PC-3 (cell line): ENCODE measurements at places on chromosomes 16 and 17. TPM values are rescaled to one million over a fixed set of nuclear protein-coding genes. Genes with fewer than 3 reads are reported as not detected.
A peak's percentile ranks its signal among the peaks of the same experiment; 100 is the strongest.

DNA sequence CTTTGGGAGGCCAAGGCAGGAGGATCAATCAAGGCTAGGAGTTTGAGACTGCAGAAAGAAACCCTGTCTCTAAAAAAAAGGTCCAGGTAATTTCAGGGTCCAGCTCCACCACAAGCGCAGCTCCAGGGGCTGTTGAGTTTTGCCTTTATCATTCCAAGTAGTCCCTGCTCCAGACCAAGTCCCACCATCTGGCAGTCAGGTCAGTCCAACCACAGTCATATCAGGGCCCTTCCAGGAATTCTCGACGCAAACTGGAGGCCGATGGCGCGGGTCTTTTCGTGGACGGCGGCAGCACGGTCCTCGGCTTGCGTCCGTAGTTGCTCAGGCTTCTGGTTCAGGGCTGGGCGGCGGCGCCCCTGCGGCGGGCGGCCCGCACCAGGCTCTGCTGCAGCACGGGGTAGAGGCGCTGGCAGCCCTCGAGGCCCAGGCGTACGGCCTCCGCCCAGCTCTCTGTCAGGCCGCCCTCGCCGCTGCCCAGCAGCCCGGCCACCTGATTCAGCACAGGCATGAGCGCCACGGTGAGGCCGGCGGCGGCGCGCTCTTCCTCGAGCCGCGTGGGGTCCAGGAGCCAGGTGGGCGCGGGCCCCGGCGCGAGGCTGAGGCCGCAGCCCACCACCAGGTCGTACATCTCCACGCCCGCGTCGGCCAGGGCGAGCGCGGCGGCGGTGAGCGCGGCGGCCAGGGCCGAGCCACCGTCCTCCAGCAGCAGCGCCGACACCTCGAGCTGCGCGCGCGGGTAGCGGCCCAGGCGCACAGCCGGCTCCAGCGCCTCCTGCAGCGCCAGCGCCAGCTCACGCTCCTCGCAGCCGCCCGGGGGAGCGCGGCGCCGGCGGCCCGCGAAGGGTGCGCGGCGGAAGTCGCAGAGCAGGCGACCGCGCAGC lies 752 bp downstream of the EXOSC6 start:
- peak; percentile 23 for DNase-seq

DNA sequence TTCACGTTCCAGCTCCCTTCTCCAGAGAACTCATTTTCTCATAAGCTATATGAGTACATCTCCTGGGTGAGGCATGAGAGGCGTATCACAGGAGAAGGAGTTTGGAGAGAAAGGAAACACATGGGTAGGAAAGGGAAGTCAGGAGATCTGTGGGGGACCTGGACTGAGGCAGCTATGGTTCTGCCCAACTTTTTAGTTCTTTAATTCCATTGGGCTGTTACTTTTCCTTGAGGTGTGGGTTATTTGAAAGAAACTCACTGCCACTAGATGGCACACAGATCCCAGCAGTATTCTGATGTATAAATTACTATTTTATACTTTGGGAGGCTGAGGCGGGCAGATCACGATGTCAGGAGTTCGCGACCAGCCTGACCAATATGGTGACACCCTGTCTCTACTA lies 63.6 kb downstream of the NUP93 start:
- peak; percentile 40 for DNase-seq

Gene ZMYND15
- total RNA-seq, result 0.51 and 0.58 TPM in 2 replicates

Gene HOXB2
- 1.1 TPM in 1 of 2 replicates, not detected in the other for total RNA-seq

- DNase-seq, result no peak
These were observed 170.7 kb downstream of the NTN1 start for GRCh38 chr17:9192010-9192409.

Gene DNAH9
- 0.11 TPM in 1 of 2 replicates, not detected in the other for total RNA-seq

Gene LYRM9
- total RNA-seq, result 0.52 and 0.58 TPM in 2 replicates

DNA sequence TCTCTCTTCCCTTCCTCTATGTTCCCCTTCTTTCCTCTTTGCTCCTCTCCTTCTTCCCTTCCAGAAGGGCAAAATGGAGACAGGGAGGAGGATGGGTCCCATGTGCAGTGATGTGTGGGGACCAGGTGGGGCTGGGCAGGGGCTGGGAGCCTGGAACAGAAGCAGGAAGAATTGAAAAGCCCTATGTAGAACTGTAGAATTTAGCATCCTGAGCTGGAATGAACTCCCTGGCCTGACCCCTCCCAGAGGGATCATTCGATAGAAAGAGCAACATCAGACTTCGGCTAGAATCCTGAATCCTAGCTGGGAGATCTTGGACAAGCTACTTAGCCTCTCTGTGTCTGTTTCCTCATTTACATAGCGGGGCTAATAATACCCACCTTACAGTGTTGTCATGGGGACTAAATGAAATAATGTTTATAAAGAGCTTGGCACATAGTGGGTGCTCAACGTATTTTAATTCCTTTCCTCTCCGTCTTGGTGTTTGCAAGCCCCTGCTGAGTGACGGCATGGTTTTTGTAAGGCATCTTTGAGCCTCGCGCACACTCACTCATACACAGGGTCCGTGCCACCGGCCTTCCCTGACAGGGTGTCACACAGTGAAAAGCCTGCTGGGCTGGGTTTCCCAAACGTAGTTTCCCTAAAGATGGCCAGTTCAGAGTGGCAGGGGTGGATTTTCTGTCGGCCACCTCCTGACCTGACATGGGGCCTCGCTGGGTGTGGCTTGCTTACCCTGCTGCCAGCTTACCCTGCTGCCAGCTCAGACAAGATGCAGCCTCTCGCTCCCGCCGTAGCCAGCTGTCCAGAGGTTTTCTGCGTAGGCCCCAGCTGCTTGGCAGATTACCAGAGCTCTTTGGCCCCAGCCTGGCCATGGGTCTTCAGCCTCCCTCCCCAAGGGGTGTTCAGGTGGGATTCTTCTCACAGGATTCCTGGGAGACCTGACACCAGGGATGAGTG lies 6.1 kb upstream of the ARHGAP23 start:
- no peak for DNase-seq

Gene MYOCD
- not detected in 2 replicates for total RNA-seq

DNA sequence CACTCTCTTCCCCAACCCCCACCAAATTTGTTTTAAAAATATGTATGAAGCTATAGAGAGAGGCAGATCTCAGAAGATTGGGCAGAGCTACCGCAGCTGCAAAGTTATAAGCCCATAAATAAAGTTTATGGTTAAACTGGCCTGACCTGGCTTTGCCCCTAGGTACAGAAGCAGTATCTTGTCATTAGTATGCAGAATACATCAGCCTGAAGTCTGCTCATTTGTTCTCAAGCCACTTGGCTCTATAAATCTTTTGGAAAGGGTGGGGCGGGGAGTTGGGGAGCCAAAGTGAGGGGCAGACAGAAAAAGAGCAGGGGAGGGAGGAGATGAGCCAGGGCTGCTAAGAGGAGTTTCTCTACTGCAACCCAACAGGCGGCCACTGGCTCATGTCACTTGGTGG lies 113.2 kb downstream of the SOX9 start:
- DNase-seq, result no peak

DNA sequence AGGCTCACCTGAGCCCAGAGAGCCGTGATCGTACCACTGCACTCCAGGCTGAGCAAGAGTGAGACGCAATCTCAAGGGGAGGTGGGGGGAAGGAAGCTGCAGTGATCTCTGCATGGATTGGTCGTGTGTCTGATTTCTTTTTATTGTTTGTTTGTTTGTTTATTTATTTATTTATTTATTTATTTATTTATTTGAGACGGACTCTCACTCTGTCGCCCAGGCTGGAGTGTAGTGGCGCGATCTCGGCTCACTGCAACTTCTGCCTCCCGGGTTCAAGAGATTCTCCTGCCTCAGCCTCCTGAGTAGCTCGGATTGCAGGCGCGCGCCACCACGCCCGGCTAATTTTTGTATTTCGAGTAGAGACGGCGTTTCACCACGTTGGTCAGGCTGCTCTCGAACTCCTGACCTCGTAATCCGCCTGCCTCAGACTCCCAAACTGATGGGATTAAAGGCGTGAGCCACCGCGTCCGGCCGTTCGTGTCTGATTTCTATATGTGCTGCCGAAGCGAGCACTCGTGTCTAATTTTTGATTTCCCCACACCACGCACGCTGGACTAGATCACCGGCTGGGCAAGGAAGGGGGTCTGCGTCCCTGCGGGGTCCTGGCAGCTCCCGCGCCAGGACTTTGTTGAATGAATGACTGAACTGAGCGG lies 448 bp upstream of the TNFRSF12A start:
- DNase-seq, result no peak

DNA sequence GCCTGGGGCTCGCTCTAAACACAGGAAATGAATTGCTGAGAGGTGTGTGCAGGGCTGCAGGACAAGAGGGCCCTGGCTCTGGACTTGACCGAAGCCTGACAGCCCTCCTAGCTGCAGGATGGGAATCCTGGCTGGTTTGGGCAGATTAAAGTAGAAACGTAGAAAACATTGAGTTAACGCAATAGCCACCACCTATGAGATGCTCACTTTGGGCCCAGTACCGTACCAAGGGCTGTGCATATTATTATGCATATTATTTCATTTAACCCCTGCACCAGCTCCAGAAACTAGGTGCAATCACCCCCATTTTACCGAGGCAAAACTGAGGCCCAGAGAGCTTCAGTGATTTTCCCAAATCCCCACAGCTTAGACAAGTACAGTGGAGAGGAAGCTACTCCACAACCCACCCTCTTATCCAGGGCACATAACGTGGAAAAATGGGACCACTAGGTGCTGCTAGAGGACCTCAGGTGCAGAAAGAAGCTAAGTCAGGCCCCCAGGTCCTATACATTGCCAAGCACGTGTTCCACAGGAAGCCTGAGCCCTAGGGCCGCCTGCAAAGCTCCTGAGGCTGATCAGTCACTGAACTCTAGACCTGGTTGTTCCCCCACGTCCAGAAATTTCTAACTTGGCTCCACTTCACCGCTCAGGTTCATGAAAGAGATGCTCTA lies 79.2 kb downstream of the MYH11 start:
- peak; percentile 66 for DNase-seq

- no peak for DNase-seq
These were observed 22.3 kb upstream of the SMPD3 start for GRCh38 chr16:68470461-68471150.

DNA sequence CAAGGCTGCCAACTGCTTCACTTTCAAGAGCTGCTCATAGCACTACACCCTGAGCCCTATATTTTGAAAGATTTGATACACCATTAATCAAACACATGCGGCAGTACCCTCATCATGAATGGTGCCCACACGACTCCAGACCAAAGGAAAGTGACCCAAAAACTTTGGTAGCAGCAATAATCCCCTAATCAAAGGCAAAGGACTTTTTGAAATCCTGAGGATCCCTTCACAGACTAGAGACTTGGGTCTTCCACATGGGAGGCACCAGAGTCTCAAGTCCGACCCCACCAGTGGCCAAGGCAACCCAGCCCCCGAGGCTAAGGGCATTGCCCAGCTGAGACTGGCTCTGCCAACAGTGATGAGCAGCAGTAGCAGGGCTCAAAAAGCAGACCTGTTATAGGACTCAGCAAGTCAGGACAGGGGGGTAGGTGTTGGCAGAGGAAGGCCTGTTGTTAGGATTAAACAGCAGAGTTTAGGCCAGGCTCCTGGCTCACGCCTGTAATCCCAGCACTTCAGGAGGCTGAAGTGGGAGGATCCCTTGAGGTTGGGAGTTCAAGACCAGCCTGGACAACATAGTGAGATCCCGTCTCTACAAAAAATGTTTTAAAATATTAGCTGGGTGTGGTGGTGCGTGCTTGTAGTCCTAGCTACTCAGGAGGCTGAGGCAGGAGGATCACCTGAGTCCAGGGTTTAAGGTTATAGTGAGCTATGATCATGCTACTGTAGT lies 3.2 kb downstream of the TRIM25 start:
- no peak for DNase-seq

DNA sequence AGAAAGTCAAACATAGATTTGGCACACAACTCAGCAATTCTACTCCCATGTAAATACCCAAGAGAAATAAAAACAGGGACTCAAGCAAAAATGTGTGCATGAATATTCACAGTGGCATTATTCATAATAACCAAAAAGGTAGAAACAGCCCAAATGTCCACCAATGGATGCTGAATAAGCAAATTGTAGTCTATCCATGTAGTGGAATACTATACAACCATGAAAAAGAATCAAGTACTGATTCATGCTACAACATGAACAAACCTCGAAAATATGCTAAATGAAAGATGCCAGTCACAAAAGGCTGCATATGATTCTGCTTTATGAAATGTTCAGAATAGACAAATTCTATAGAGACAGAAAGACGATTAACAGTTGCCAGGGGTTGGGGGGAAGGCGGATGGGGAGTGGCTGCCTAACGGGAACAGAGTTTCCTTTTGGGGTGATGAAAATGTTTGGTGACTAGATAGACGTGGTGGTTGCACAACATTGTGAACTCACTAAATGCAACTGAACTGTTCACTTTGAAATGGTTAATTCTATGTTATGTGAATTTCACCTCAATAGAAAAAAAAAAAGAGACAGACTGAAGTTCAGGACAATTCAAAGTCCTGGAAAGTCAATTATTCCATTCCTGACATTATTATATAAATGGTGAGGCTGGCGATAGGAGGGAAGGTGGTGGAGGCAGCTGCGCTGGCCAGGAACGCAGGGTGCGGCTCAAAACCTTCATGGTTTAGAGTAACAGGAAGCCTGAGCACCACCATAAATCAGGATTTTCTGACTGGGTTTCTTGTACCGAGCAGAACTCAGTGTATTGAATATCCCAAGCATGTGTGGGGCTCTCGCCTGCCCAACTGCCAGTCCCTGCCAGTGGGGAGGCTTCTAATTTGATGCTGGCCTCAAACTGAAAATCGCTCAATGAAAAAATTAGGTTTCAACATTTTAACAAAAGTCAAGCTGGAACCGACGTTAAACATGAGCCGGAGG lies 300.9 kb downstream of the C16orf95 start:
- DNase-seq, result no peak

GRCh38 chr17:69547947-69548346 lies 133.4 kb downstream of the MAP2K6 start:
- no peak for DNase-seq
